Right atrium auricular region (tissue), 2 donors: ENCODE measurements at places on chromosomes 16 and 17. TPM values are rescaled to one million over a fixed set of nuclear protein-coding genes. Genes with fewer than 3 reads are reported as not detected.

The FBXO39 gene
- total RNA-seq = not detected

The CCT6B gene
- 1.9 TPM for total RNA-seq

The SLC35G6 gene
- not detected for total RNA-seq

The FSCN2 gene
- total RNA-seq = 0.63 TPM
